ENCODE measurements at places on chromosomes 12 and 14.

GRCh38 chr12:106861984-106862916 lies 87.8 kb downstream of the RIC8B start:
- DNase-seq = peak; percentile 6

GRCh38 chr12:77938301-77938700 lies 107.6 kb downstream of the NAV3 start:
- DNase-seq = no peak

DNA sequence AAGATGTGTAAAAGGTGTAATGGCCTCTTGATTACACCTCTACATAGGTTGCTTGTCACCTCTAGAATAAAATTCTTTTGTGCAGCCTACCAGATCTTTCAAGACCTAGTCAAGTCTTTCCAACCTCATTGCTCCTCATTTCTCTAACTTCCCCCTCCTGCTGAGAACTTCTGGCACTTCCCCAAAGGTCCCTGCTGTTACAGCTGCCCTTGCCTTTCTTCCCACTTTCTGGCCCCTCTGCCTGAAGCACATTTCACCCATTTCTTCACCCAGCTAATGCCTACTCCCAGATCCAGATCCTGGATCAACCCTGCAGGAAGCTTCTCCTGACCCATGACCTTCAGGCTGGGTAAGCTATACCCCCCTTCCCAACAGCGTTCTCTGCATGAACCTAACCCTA lies 1.5 kb downstream of the TSHR start:
- DNase-seq = peak; percentile 33

GRCh38 chr12:132045751-132046150 lies 96.0 kb downstream of the EP400 start:
- no peak for DNase-seq

- peak; percentile 5 for DNase-seq
These were observed 37.6 kb downstream of the SPATA7 start for GRCh38 chr14:88422919-88423650.

- no peak for DNase-seq
These were observed 167.8 kb downstream of the SLC5A8 start for GRCh38 chr12:101042211-101042610.

- DNase-seq = peak; percentile 6
These were observed 67.9 kb upstream of the ATF1 start for GRCh38 chr12:50695961-50696360.

GRCh38 chr14:85534458-85535293 lies 4.7 kb downstream of the FLRT2 start:
- DNase-seq = peak; percentile 6

DNA sequence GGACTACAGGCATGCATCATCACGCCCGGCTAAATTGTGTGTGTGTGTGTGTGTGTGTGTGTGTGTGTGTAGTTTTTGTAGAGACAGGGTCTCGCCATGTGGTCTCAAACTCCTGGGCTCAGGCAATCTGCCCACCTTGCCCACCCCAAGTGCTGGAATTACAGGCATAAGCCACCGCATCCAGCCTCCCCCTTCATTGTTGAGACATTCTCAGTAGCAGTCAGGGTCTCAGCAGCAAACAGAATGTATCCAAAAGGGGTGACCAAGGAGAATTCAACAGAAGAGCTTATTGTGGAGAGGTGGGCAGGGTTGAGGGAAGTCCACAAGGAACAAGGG lies 37.3 kb upstream of the PLEKHG6 start:
- no peak for DNase-seq

GRCh38 chr12:9742661-9743060 lies 9.8 kb upstream of the CLECL1 start:
- no peak for DNase-seq

DNA sequence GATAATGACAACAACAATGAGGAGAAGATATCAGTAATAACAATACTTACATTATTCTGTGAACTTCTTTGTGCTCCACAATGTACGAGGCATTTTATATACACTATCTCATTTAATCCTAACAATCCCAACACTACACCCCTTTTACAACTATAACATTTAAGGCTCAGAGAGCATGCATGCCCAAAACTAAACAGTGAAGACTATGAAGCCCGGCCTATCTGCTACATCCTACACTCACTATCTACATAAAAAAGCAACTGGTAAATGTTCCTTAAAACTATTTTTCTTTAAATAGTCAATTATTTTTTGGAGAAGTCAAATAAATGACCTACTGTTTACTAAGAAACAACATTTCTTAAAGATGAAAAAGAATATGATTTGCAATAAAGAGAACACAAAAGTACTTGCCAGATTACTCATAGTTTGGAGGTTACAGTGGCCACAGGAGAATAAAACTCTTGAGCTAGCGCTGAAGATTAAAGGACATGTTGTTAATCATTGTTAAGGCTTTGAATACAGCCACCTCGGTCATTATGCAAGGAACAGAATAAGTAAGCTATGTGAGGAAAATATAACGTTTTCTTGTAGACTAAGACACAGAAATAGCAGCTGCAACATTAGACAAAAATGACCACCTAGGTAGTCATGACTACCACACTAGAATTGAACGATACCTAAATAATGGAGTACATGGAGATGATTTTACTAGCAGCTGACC lies 56.7 kb downstream of the EPS8 start:
- no peak for DNase-seq
